Activated CD8-positive, alpha-beta memory T cell treated with anti-CD3 and anti-CD28 coated beads, Interleukin-2, amount 10 ng/mL, durations not matched to agents 7 days and 5 days (primary cell): ENCODE measurements at places on chromosomes 13 and 19. TPM values are rescaled to one million over a fixed set of nuclear protein-coding genes. Genes with fewer than 3 reads are reported as not detected.

ZNF616 gene
- total RNA-seq = 7.8 TPM

CACNG7 gene
- total RNA-seq = not detected

GCDH gene
- total RNA-seq = 38.7 TPM

CTU1 gene
- total RNA-seq = 10.9 TPM

ZNF221 gene
- 2.5 TPM for total RNA-seq

ZNF382 gene
- 12.4 TPM for total RNA-seq

TUBA3C gene
- not detected for total RNA-seq

PRR22 gene
- total RNA-seq = 2.1 TPM

SMIM44 gene
- total RNA-seq = not detected

SIPA1L3 gene
- 21.6 TPM for total RNA-seq

ARHGAP45 gene
- total RNA-seq = 361 TPM

SPRED3 gene
- total RNA-seq = 0.84 TPM

DMKN gene
- total RNA-seq = not detected

U2AF1L4 gene
- 35.6 TPM for total RNA-seq

TEKTIP1 gene
- 5.7 TPM for total RNA-seq

IZUMO1 gene
- total RNA-seq = not detected
